CD4-positive, alpha-beta T cell treated with Interleukin-21 for 1 hour (primary cell): ENCODE measurements at places on chromosomes 11 and 22.
A peak's percentile ranks its signal among the peaks of the same experiment; 100 is the strongest.

- DNase-seq, result no peak
Measured at GRCh38 chr11:128018692-128019091, 568.7 kb downstream of the ETS1 start.

- DNase-seq, result peak; percentile 86
Measured at GRCh38 chr11:8018484-8019313, 31.6 kb downstream of the EIF3F start.

DNA sequence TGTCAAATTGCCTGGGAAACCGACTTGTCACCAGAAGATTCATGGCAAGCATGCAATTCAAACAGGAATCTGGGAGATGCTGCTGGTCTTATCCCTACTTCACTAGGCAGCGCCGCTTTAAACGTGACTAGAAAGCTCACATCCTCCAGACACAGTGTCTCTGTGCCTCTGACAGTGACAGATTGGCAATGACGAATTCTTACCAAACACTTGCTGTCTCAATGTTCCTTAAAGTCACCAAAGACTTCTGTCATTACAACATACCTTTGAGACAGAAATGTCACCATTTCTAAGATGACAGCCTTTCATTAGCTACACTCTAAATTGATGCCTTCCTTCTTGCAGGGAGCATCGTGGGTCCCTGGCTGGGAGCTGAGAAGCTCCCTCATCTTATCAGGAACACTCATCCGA, 197.8 kb downstream of the CWF19L2 start:
- no peak for DNase-seq

- DNase-seq, result no peak
Measured at GRCh38 chr11:46322759-46323158, 24.5 kb upstream of the DGKZ start.

DNA sequence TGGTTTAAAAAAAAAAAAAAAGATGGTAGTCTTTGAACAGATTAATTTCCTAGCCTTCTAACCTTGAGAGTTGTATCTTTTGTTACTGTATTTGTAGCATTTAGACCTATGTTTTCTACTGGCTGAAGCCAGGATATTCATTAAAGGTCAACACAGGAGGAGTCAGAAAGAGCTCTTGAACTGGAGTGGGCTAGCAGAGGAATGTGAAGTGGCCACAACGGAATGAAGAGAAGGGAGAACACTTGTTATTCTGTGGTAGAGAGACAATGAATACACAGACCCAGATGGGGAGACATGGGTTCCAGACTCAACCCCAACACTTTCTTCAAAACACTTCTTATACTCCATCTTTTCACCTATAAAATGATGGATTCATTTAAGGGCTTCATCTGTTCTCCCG, 88.1 kb downstream of the RELT start:
- DNase-seq, result no peak

DNA sequence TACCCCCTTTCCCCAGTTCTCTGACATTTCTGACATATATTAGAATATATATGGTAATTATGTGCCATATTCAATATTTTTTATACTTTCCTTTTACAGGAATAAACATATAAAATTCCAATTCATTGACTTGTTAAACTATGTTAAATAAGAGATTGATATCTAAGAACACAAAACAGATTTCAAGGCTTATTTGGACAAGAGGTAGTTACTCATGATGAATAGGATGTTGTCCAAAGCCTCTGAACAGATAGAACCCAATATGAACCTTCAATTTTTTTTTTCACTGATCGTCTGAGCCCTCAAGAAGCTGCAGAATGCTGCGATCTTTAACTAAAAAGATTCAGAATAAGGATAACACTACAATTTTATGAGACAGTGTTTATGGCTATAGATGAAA, 340.3 kb downstream of the LUZP2 start:
- DNase-seq, result no peak

DNA sequence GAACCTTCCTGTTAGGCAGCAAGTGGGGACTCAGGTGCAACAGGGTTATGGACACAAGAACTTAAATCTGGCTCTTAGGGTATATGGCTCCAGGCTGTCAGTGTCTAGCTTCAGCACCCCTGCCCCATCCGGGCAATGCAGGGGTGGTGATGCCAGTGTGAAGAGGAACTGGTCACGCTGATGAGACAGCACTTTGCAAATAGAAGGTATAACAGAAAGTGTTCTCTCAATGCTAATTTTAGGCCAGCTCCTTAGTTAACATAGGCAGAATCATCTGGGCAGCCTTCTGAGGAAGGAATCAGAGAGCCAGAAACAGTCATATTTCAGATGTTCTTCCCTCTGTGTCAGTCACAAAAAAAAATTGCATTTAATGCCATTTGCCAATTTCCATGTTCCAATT, 41.2 kb downstream of the SYT9 start:
- DNase-seq, result no peak

- peak; percentile 18 for DNase-seq
Measured at GRCh38 chr11:11416502-11416901, 63.5 kb upstream of the CSNK2A3 start.

DNA sequence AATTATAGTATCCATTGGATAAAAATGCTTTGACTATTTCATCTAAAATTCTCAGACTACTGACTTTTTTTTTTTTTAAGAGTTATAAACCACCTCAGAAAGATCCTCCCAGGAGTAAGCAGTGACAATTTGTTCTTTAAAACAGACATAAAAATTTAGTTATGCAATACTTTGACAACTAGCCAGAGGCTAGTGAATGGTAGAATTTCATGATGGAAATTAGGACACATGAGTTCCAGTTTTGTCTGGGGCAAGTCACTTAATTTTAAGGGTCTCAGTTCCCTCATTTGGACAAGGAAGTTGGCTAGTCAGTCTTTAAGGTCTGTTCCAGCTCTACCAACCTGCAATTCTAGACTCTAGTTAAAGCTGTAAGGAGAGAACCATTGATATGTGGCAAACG, 2.9 kb downstream of the IL18 start:
- no peak for DNase-seq

GRCh38 chr22:50599816-50600455, 657 bp upstream of the MAPK8IP2 start:
- DNase-seq, result peak; percentile 64

GRCh38 chr11:96074551-96075310, 150.8 kb upstream of the MTMR2 start:
- DNase-seq, result no peak

DNA sequence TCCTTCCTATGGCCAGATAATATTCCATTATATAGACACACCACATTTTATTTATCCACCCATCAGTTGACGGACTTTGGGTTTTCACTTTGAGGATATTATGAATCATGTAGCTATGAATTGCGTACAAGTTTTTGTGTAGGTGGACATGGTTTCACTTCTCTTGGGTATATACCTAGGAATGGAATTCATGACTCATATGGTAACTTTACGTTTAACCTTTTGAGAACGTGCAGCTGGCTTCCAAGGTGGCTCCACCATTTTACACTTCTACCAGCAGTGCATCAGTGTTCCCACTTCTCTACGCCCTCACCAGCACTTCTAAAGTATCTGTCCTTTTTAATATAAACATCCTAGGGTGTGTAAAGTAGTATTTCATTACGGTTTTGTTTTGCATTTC, 112.0 kb downstream of the PLEKHA7 start:
- no peak for DNase-seq

DNA sequence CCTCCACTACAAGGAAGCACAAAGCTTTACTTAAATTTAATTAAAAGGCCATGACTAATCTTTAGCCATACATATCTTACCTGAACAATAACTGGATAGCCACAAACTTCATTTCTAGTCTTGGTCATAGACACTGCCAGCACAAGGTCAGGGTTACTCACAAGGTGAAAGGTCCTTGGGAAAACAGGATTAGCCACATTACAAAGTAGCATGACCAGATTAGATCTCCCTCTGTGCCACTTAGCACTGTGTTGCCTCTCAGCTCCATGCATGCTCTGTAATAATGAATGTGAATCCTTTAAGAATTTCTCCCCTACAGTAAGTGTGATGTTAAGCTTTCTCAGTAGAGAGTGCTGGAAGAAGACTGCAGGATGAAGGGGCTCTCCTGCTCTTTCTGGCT, 325.1 kb upstream of the MPPED2 start:
- no peak for DNase-seq
